Left lung (tissue), 14 donors: ENCODE measurements at places on chromosomes 5 and 9. TPM values are rescaled to one million over a fixed set of nuclear protein-coding genes. Genes with fewer than 3 reads are reported as not detected.

The BHMT2 gene
- 2.9 TPM for total RNA-seq

The LRRTM2 gene
- total RNA-seq, result 0.38 TPM

The GABRA1 gene
- total RNA-seq, result not detected

The FOXD1 gene
- 0.29 TPM for total RNA-seq

DNA sequence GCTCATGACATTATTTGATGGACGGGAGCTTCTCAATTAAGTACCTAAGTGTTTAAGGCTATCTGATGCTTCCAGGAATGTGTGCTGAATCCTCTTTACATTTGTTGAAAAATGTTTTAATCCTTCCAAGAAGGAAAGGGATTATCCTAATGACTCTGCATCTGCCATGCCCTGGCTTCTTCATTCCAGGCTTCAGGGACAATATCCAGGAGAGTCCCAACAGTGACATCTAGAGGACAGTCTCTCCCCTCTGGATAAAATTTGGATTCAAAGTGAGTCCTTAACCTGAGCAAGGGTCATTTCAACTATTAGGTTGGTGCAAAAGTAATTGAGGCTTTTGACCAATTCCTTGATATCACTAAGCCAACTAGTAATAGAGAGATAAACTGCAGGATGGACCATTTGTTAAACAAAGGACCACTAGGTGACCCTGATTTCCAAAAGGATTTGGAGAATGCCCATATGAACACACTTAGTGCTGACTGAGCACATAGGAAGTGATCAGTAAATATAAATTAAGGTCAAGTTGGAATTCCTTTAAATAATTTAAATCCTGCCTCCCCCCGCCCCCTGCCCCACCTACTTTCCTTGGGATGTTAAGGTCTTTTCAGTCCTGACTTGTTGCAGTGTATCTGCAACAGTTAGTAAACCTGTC lies 19.1 kb downstream of the TNFSF8 start:
- H3K27ac ChIP-seq, result no peak overlapping the region
- DNase-seq, result no peak
- peaks cover 10% of the 10 kb centered on the region for H3K4me1 ChIP-seq
- H3K36me3 ChIP-seq, result no peaks in the 10 kb centered on the region
- no peaks in the 10 kb centered on the region for H3K27me3 ChIP-seq
- no peak overlapping the region for H3K4me3 ChIP-seq

GRCh38 chr5:141855265-141856036 lies 22.8 kb downstream of the PCDH1 start:
- peaks cover 16% of the 10 kb centered on the region for H3K27me3 ChIP-seq
- no peak for DNase-seq
- no peaks in the 10 kb centered on the region for H3K36me3 ChIP-seq
- H3K4me1 ChIP-seq, result peaks cover 8% of the 10 kb centered on the region

DNA sequence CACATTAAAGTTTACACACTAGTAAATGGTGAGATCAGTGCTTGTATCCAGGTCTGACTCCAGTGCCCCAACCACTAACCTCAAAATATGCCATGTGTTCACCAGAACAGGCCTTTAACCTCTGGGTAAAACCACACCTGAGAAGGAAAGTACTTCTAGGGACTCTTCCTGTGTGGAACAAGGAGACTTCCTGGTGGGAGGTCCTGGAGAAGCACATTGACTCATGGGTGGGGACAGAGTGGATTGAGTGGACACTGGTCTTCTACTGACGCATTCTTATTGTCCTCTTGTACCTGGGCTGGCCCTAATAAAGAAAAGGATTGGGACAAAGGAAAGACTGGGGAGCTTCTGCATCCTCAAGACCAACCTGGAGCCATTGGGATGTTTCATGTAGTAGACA lies 43.4 kb downstream of the ANGPTL2 start:
- DNase-seq, result no peak
- no peak overlapping the region for H3K4me3 ChIP-seq
- peaks cover 17% of the 10 kb centered on the region for H3K4me1 ChIP-seq
- no peaks in the 10 kb centered on the region for H3K36me3 ChIP-seq

DNA sequence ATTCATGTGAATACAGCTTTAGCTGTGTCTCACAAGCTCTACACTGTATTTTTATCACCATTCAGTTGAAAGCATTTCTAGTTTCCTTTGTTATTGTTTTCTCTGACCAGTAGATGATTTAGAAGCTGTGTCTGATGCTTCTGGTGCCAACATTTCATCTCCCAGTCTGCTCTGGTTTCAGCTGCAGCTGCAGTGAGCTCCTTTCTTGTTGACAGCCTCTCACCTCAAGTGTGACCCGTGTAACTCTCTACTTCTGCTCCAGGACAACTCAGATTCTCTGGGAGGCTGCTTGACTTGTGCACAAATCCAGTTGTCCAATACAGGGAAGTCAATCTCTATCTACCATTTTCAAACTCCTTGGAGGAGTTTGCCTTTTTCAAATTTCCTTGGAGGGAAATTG lies 504.8 kb downstream of the DIRAS2 start:
- H3K4me1 ChIP-seq, result no peaks in the 10 kb centered on the region
- no peaks in the 10 kb centered on the region for H3K27me3 ChIP-seq
- no peak overlapping the region for H3K4me3 ChIP-seq
- DNase-seq, result no peak
- H3K27ac ChIP-seq, result no peak overlapping the region

DNA sequence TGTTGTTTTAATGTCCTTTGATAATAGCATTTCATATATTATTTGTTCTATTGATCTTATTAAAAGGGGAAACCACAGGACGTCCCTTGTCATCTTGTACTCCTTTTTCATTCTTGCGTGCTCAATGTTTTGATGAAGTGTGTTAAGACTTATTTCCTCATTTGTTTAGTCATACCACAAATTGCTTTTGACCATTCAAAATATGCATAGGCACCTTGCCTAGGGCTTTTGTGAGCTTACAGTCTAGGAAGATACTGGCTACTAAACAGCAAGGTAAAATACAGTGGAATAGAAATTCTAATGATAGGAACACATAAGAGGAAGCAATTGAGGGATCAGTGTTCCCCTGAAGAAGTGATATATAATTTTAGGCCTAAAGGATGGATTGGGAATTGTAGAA lies 190.3 kb downstream of the WDR70 start:
- H3K36me3 ChIP-seq, result peaks cover 3% of the 10 kb centered on the region
- no peaks in the 10 kb centered on the region for H3K27me3 ChIP-seq
- H3K27ac ChIP-seq, result no peak overlapping the region
- no peak for DNase-seq
- H3K4me3 ChIP-seq, result no peak overlapping the region

DNA sequence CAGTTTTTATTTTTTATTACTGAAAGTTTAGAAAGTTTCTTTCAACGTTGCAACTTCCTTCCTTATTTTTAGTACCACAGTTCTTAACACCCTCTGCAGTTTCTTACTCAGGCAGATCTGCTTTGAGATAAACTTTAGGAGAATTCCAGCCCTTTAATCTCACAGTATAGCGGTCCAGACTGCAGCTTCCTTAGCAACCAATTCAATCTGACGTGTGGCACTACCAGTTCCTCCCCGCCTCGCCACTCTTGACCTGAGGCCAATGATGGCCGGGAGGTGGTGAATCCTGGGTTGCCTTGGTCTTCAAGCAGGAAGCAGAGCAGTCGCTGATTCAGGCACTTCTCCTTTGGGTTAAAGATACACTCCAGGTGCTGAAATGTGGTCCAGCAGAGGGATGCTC lies 334.3 kb upstream of the TRPC7 start:
- no peaks in the 10 kb centered on the region for H3K27me3 ChIP-seq
- no peak overlapping the region for H3K4me3 ChIP-seq
- H3K4me1 ChIP-seq, result no peaks in the 10 kb centered on the region
- no peak overlapping the region for H3K27ac ChIP-seq
- H3K36me3 ChIP-seq, result no peaks in the 10 kb centered on the region
